Suprapubic skin (tissue), 4 donors: ENCODE measurements at places on chromosomes 11 and 22.

GRCh38 chr11:26704249-26704648 lies 17.6 kb downstream of the SLC5A12 start:
- no peak for DNase-seq

DNA sequence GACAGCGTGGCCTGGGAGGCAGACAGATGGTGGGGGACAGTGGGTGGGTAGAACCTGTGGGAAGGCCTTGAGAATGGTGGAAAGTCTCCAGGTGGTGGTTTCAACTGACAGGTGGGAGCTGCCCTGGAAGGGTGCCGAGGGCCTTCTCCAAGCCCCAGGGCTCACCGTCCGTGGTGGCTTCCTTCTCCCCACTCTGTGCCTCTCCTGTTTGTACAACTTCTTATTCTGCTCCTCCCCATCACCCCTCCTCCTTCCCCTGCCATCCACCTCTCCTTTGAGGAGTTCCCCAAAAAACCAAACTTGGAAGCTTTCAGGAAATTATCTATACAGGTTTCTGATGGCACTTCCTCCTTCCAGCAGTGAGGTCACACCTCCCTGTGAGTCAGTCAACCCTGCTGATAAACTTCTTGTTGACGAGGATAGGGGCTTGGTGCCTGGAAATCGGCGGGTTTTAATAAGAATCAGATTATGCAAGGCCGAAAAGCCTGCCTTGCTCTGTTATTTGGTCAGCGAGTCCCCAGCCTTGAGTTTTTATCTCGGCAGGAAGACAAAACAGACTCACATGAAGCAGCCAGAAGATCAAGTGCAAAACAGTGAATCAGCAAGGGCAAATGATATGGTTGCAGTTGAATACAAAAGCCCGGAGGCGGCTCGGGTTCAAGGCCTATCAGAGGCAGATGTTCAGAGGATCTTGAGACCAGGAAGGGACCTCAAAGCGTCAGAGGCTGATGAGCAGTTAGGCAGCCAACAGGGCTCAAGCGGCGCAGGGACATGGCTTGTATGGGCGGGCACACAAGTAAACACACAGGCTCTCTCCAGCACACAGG lies 9.5 kb upstream of the ST3GAL4 start:
- DNase-seq, result no peak

GRCh38 chr11:14519597-14519916 lies 629 bp downstream of the PSMA1 start:
- DNase-seq, result no peak

- DNase-seq, result no peak
Measured at GRCh38 chr11:61613870-61614269, 33.0 kb upstream of the SYT7 start.

GRCh38 chr11:15286465-15286864 lies 171.7 kb downstream of the INSC start:
- DNase-seq, result no peak

GRCh38 chr11:34972892-34973291 lies 56.5 kb downstream of the PDHX start:
- DNase-seq, result no peak

GRCh38 chr22:27865496-27865895 lies 53.6 kb downstream of the PITPNB start:
- no peak for DNase-seq

DNA sequence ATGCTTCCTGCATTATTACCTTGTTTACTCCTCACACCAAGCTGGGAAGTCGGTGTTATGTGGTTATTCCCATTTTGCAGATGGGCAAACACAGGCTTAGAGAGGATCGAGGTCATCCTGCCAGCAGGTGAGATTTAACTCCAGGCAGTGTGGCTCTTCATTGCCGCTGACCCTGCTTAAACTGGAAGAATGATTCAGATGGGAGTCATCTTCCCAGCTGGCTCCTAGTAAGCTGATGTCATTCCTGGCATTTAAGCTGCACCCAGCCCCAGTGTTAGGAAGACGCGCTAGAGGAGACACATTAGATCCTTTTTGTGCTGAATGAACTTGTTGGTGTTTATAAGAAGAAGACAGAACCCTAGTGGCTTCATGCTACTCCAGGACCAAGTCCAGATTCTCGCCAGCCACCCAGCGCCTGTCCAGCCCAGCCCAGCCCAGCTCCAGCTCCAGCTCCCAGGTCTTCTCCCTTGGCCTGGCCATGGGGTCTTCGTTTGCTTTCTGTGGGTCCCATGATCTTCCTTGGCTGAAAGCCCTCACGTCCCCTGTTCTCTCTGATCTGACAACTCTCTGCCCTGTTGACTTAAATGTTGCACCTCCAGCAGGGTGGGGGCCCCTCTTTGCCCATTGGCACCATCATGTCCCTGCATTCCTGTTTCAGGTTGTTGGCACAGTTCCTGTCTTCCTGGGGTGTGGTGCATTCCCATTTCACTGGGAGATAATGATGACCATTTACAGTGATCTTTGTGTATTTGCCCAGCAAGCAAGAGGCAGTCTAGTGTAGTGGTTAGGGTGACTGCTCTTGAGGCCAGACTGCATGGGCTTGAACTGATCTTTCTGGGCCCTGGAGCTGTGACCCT lies 13.6 kb downstream of the PARVB start:
- DNase-seq, result no peak

GRCh38 chr11:31902706-31903105 lies 91.6 kb upstream of the PAX6 start:
- DNase-seq, result no peak

GRCh38 chr11:119363851-119364590 lies 17.5 kb downstream of the USP2 start:
- DNase-seq, result no peak

- no peak for DNase-seq
Measured at GRCh38 chr11:120510406-120511115, 987 bp upstream of the GRIK4 start.

DNA sequence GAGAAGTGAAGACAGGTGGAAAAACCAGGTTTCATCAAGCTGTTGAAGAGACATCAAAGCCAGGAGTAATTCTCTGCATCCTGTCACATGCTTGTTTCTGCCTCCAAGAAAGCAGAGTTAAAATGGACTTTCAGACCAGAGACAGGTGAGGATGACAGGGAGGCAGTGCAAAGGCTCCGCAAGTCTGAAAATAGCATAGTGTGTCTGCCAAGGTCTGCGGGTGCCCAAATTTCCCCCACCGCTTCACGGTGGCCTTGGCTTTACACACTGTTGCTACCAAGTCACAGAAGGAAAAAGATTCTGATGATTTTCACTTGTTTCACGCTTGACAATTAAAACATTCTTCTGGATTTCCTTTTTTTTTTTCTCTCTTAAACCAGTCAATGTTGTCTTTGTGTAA lies 44.2 kb downstream of the SNX19 start:
- no peak for DNase-seq
